ENCODE measurements at places on chromosomes 6 and 20. TPM values are rescaled to one million over a fixed set of nuclear protein-coding genes. Genes with fewer than 3 reads are reported as not detected.

The HMGA1 gene
- 500 TPM for total RNA-seq

The PSORS1C1 gene
- 3.2 TPM for total RNA-seq

The ERMARD gene
- 6.6 TPM for total RNA-seq

The IL17F gene
- not detected for total RNA-seq

The UBE2C gene
- total RNA-seq = 240 TPM

The GABBR1 gene
- total RNA-seq = 3.7 TPM

The EFCAB8 gene
- not detected for total RNA-seq

The FAM209B gene
- total RNA-seq = 0.40 TPM

The ADTRP gene
- total RNA-seq = 0.56 TPM

The TDRD6 gene
- total RNA-seq = not detected

The SGK2 gene
- 7.2 TPM for total RNA-seq

The NUDT3 gene
- total RNA-seq = 6.4 TPM

The SIM1 gene
- total RNA-seq = not detected

The PBOV1 gene
- not detected for total RNA-seq

Data from A549 treated with Hydrocortisone at 1 μM for 4 hours (cell line).